ENCODE measurements at places on chromosomes 1 and 21. TPM values are rescaled to one million over a fixed set of nuclear protein-coding genes. Genes with fewer than 3 reads are reported as not detected.

The MEGF6 gene
- 21.7 TPM for total RNA-seq

The GNAT2 gene
- total RNA-seq, result not detected

The TCHH gene
- not detected for total RNA-seq

The LRRC7 gene
- not detected for total RNA-seq

The FMO2 gene
- total RNA-seq, result 58.6 TPM

The SERTAD4 gene
- 0.18 TPM for total RNA-seq

The AMY2A gene
- total RNA-seq, result not detected

The PEX19 gene
- total RNA-seq, result 41.8 TPM

The S100A7 gene
- total RNA-seq, result not detected

Measured in cardiac atrium fibroblast (primary cell).